ENCODE measurements at places on chromosomes 13 and 19.

- DNase-seq = no peak
Measured at GRCh38 chr19:53004242-53004641, 9.5 kb upstream of the ERVV-1 start.

DNA sequence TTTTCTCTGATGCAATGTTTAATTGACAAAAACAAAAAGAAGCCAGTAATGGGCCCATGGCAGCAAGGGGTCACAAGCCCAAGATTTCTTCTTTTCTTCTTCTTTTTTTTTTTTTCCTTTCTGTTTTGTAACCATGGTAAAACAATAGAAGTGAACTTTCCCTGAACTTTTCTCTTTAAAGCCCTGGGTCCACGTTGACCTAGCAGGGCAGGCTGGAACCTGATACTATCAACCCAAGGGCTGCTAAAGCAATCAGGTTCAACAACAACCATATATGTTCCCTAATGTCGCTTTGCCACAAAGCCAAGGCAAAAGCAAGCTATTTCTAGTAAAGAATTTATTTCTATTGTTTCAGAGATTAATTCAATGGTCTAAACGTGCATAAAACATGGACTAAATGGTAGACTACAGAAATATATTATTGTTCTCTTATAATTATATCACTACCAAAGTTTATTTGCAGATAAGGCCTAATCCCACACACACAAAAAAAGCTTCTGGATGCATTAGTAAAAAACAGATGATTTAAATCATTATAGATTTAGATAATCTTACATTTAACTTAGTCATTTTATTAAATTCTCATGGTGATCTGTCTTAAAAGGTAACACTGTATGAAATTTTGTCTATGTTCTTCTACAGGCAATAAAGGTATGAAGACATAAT lies 153.9 kb downstream of the DACH1 start:
- DNase-seq = no peak

- peak; percentile 22 for DNase-seq
Measured at GRCh38 chr19:13095393-13095784, 7.3 kb downstream of the LYL1 start.

DNA sequence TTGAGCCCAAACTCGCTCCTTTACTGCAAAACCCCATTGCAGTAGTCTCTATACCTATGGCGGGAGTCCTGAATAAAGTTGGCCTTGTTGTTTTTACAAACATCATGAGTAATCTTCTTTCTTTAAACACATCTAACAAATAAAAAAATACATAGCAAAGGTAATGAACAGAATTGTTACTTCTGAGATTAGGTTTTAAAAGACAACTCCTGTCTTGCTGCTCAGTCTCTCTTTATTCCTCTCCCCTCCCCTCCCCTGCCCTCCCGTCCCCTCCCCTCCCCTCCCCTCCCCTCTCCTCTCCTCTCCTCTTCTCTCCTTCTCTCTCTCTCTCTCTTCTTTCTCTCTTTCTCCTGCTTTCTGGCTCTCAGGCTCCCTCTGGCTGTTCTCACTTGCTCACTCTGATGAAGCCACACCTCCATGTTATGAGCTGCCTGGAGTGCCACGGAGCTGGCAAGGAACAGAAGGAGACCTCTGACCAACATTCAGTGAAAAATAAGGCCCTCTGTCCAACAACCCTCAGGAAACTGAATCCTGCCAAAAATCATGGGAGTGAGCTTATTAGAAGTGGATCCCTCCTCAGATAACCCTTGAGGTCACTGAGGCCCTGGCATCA lies 300.7 kb upstream of the MIR17HG start:
- no peak for DNase-seq

GRCh38 chr13:73204952-73205351 lies 146.1 kb downstream of the KLF5 start:
- DNase-seq = no peak

- DNase-seq = no peak
Measured at GRCh38 chr13:37595162-37595561, 3.4 kb downstream of the POSTN start.

DNA sequence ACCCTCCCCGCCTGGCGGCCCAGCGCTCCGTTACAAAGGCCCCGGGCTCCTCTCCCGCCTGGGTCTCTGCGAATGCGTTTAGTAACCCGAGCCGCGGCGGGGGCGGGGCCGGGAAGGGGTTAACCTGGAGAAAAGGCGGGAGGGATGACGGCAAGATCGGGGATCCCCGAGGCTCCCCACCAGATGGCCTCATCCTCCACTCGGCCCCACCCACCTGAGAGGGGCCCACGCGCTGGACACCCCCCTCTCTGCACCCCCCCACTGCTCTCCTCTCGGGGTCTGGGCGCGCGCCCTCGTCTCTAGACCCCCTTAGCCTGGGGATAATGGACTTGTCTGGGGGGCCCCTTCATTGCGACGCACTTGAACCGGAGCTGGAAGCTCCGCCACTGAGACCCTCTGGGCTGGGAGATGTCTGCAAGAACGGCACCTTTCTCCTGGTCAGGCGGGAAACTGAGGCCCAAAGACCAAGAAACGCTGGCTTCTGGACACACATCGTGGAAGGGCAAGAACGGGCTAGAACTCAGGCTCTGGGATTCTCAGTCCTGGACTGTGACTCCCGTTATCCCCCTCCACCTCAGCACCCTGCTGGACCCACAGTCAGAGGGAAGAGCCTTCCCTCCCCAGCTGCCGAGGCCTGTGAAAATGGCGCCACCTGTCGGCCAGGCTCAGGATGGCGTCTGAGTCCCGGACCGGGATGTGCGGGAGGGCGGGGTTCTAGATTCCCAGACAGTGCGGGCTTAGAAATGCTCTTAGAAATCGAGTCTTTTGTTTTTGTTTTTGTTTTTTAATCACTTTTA lies 2.9 kb upstream of the LTBP4 start:
- peak; percentile 85 for DNase-seq

GRCh38 chr13:54018485-54018884 lies 989.9 kb downstream of the OLFM4 start:
- no peak for DNase-seq

All from activated T-cell treated with anti-CD3 and anti-CD28 coated beads, Interleukin-2, amount 50 U/mL, for 72 hours (primary cell).